ENCODE measurements at places on chromosomes 12 and 14. TPM values are rescaled to one million over a fixed set of nuclear protein-coding genes. Genes with fewer than 3 reads are reported as not detected.

GRCh38 chr12:75561921-75562320 lies 50.5 kb upstream of the KRR1 start:
- DNase-seq, result no peak

- DNase-seq, result no peak
Measured at GRCh38 chr12:9133216-9133916, 17.6 kb upstream of the A2M start.

- DNase-seq, result no peak
Measured at GRCh38 chr14:76186308-76187027, 34.7 kb downstream of the GPATCH2L start.

DNA sequence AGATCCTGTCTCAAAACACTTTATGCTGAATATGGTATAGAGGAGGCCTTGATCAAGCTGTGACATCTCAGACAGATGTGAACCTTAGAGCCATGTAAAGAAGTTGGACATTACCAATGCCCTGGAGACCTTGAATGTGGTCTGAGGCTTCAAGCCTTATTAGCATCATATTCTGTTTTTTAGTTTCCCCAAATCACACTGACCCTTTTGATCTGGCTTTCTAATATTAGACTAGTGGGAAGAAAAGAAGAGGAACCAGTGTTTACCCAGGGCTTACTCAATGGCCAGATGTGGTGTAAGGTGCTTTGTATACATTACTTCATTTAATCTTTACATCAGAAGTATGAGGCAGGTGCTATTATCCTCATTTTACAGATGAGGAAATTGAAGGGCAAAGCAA lies 10.6 kb upstream of the TBPL2 start:
- no peak for DNase-seq

- DNase-seq, result no peak
Measured at GRCh38 chr12:130981074-130981742, 27.5 kb downstream of the ADGRD1 start.

DNA sequence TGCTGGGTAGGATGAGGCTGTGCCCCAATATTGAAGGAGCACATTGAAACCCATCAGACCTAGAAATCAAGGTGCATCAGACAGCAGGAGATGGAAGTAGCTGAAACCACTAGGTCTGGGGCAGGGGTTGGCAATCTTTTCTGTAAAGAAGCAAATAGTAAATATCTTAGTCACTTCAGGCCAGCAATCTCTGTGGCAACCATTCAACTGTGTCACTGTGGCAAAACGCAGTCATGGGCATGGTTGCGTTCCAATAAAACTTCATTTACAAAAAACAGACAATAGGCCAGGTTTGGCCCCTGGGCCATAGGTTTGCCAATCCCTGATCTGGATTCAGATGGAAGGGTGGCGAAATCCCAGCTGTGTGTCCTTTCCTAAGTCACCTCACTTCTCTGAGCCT lies 397.3 kb downstream of the MED13L start:
- no peak for DNase-seq

GRCh38 chr12:44874981-44875416 lies 1.1 kb downstream of the NELL2 start:
- DNase-seq, result no peak

GRCh38 chr14:91424813-91425530 lies 7.4 kb upstream of the CCDC88C start:
- no peak for DNase-seq

GRCh38 chr12:19409376-19409775 lies 29.9 kb upstream of the AEBP2 start:
- no peak for DNase-seq

- no peak for DNase-seq
Measured at GRCh38 chr14:23404331-23404900, 3.7 kb downstream of the MYH6 start.

DNA sequence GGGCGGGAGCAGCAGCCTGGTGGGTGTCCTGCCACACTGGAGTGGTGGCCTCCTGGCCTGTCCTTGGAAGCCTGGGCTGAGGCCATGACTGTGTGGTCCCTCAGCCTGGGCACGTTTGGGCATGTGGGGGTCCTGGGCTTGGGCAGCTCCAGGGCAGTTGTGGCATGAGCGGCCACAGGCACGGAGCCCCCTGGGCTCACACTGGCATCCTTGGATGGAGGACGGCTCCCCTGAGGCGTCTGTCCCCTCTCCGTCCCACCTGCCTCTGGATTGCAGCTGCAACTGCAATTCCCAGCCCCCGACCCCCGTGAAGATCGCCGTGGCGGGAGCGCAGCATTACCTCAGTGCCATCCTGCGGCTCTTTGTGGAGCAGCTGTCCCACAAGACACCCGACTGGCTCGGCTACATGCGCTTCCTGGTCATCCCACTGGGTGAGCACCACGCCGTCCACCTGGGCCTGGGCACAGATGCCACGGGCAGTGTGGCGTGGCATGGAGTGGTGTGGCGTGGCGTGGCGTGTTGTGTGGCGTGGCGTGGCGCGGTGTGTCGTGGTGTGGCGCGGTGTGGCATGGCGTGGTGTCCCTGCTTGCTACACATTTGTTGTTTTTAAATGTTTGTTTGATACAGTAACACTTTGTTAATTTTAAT lies 15.1 kb upstream of the TEX22 start:
- no peak for DNase-seq

GRCh38 chr12:100484183-100484886 lies 10.7 kb downstream of the NR1H4 start:
- DNase-seq, result no peak

DNA sequence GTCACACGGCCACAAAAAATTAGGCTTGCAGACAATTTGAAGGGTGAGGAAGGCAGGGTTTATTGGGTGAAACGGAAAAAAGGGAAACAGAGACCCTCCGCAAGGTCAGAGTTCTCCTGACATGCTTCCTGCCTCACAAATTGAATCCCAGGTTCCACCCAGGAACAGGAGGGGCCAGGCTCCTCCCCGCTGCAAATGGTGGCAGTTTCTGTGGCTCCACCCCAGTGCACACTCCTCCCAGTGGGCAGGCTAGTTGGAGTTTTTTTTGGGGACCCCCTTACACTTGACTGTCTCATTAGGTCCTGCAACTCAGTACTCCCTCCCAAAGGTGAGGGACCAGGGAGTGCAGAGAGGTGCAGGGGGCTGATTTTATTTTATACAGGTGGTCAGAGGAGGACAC lies 39.4 kb upstream of the PPP1CC start:
- no peak for DNase-seq

- DNase-seq, result no peak
Measured at GRCh38 chr12:102407776-102408486, 72.4 kb downstream of the IGF1 start.

- no peak for DNase-seq
Measured at GRCh38 chr14:104317492-104317805, 179.1 kb downstream of the KIF26A start.

DNA sequence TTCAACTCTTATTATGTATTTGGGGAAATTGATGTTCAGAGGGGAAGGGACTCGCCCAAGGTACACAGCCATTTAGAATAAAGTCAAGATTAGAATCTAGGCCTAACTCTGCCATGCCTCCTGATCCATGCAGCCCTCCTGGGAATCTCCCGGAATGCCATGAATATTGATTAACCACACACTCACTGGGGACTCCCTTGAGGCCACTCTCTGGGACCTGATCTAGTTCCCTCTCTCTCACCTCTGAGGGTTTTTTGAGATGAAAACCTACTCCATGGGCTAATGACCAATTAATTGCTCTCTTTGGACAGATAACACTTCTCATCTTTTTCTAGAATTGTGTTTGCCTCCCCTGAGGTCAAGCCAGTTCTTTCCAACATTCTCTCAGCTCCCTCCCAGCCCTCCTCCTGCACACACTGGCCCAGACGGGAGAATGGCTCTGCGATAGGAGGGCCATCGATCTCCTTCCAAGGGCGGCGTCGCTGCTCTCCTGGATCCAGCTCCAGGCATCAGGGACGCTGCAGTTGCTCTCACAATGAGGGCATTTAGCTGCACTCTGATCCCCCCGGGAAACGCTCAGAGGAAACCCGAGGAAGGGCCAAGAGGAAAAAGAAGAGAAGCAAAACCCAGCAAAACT lies 22.6 kb downstream of the WSCD2 start:
- DNase-seq, result no peak

GRCh38 chr12:25262389-25263074 lies 11.8 kb upstream of the KRAS start:
- DNase-seq, result no peak

GRCh38 chr12:28958553-28959195 lies 190.4 kb upstream of the FAR2 start:
- no peak for DNase-seq

DNA sequence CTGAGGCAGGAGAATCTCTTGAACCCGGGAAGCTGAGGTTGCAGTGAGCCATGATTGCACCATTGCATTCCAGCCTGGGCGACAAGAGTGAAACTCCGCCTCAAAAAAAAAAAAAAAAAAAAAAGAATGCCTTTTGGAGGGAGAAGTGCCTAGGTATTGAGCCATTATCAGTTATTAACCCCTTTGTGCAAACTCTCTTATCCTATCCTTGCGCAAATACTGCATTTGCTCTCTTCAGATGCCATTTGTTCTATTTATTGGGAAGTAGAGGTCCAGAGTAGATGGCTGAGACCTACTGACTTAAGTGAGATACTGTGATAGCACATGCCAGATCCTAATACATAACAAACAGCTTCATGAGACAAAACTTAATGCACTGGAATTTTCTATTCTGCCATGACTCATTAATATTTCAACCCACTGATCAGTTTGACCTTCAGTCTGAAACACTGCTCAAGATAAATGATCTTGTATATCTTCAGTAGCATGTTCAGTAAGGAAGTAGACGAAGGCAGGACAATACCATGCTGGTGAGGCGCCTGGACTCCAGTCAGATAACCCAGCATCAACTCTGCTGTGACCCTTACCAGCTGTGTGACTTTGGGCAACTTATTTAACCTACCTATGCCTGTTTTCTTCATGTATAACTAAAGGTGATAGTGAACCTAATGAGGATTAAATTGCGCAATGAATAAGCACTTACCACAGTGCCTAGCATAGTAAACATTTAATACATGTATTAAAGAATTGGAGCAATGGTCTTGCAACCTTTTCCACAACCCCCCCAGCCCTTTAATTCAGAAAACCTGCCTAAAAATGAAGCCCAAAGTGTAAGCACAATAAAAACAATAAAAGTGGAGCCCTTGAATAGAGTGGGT lies 5.7 kb upstream of the DNAAF2 start:
- DNase-seq, result no peak

- DNase-seq, result no peak
Measured at GRCh38 chr14:89652352-89652751, 235.3 kb upstream of the FOXN3 start.

GRCh38 chr12:111314953-111315539 lies 53.8 kb downstream of the PHETA1 start:
- DNase-seq, result no peak

GRCh38 chr14:61553730-61554641 lies 141.3 kb upstream of the HIF1A start:
- no peak for DNase-seq

Gene GALNT6
- total RNA-seq, result 1.1 TPM

Gene TMEM63C
- 0.85 TPM for total RNA-seq

Gene FSCB
- 0.90 TPM for total RNA-seq

Gene PLCZ1
- not detected for total RNA-seq

Gene CYP46A1
- total RNA-seq, result 2.7 TPM

Gene TMEM121
- 1.3 TPM for total RNA-seq

Gene CELA1
- total RNA-seq, result not detected

Gene WDHD1
- 14.1 TPM for total RNA-seq

Gene SRRM4
- 0.42 TPM for total RNA-seq

Gene FOXG1
- not detected for total RNA-seq

Gene DHH
- 2.3 TPM for total RNA-seq

Gene RPS6KL1
- total RNA-seq, result 2.4 TPM

Gene CACNA2D4
- 1.1 TPM for total RNA-seq

Gene PLXNC1
- total RNA-seq, result 19.0 TPM

Gene KRT85
- total RNA-seq, result not detected

Gene CHGA
- 3.8 TPM for total RNA-seq

Gene KRT71
- not detected for total RNA-seq

Gene KLRD1
- total RNA-seq, result 1.0 TPM

Gene CLEC7A
- 4.5 TPM for total RNA-seq
